Omental fat pad (tissue), 4 donors: ENCODE measurements at places on chromosomes 7 and 10. TPM values are rescaled to one million over a fixed set of nuclear protein-coding genes. Genes with fewer than 3 reads are reported as not detected.

GRCh38 chr10:73639286-73639685, 2.0 kb downstream of the MYOZ1 start:
- no peak for DNase-seq

- DNase-seq = no peak
Observed at GRCh38 chr7:11698384-11698871, 133.6 kb downstream of the THSD7A start.

DNA sequence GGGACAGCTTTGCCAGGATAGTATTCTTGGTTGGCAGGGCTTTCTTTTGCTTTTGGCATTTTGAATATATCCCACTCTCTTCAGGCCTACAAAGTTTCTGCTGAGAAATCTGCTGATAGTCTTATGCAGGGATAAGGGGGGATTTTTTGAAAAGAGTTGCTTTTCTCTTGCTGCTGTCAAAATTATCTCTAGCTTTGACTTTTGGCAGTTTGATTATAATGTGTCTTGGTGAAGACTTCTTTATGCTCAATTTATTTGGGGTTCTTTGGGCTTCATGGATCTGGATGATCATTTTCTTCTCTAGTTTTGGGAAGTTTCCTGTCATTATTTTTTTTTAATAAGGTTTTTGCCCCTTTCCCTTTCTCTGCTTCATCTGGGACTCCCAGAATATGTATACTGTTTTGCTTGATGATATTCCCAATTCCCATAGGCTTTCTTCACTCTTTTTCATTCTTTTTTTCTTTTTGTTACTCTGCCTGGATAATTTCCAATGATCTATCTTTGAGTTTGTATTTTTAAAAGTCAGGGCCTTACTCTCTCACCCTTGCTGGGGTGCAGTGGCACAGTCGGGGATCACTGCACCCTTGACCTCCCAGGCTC, 29.6 kb downstream of the NOM1 start:
- DNase-seq = no peak

GRCh38 chr10:100895346-100895745, 17.4 kb upstream of the SLF2 start:
- no peak for DNase-seq

- no peak for DNase-seq
Observed at GRCh38 chr10:101607124-101607523, 19.0 kb downstream of the DPCD start.

GRCh38 chr10:102497545-102497944, 5.0 kb downstream of the ACTR1A start:
- no peak for DNase-seq

DNA sequence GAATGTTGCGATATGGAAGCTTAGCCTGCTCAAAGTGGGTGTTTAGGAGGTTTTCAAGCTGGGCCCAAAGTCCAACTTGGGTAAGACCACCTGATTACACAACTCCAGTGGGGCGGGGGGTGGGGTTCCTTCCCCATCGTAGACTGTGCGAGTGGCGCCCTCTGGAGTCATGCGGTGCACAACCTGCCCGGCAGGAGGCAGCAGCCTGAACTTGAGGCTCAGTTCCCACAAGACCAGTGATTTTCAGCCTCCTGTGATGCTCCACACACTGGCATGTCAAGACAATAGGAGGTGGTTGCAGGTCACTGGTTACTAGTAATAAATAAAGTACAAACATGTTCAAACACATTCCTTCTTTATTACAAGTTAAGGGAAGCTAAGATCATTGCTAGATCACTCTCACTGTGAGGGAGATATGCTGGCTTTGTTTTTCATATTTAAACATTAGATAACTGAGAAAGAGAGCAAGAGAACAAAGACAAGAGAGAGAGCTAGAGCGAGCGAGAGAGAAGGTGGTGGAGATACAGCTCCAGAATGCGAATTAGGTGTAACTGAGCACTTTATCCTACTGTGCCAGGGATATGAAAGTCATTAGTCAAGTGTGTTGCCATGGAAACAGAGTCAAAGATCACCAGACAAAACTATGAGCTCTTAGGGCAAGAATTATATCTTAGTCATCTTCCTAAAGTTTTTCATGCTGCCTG, 97.4 kb upstream of the BMPER start:
- DNase-seq = no peak

DNA sequence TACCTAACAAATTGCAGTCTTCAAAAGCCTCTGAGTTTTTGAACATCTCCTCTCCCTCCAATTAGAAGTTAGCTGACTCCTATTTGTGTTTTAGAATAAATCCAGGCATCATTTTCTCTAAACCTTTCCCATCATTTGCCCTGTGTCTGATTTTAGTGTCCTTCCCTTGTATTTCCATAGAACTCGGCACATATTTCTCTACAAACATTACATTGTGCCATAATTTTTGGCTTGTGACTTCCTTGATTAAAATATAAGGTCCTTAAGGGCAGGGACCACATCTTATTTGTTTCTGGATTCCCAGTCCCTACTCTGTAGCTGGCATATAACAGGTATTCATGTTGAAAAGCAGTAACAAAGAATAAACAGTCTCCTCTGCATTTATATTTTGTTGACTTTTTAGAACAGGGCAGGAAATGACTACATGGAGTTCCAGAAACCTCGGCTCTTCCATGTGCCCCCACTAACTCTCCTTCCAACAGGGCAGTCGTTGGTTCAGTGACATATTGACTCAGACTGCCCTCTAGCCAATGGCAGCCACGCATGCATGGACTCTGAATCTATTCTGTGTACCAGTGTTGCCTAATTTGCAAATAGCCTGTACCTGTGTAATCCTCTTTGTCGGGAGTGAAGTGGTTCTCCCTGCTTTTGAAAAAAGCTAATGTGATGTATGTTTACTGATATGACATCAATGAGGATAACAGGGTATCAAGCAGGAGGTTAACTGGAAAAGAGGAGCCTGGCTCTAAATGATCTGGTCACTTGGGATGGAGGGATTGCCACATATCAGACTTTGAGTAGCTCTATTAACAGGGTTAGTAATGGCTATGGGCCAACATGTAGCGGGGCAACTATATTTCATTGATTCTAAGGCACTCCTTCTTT, 19.8 kb upstream of the CPN1 start:
- DNase-seq = no peak

- DNase-seq = no peak
Observed at GRCh38 chr7:44107961-44108767, 4.0 kb downstream of the AEBP1 start.

GRCh38 chr10:52517012-52517411, 202.9 kb downstream of the DKK1 start:
- no peak for DNase-seq

DNA sequence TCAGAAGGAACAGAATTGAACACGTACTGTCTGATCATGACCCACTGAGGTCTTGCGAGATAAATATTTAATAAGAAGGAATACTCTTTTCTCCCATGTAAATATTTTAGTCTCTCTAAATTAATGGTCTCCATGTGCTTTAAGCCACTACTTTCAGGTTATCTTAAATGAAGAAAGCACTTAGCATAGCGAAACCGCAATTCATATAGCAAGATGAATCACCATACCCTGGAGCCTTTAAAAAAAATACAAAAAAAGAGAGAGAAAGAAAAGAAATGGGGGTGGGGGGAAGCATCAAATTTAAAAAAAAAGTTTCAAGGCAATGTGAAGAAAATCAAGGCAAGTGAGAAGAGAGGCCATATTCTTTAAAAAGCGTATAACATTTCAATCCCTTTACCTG, 82.5 kb downstream of the CTTNBP2 start:
- no peak for DNase-seq

- no peak for DNase-seq
Observed at GRCh38 chr10:43906490-43906889, 257.8 kb upstream of the ZNF32 start.

- DNase-seq = no peak
Observed at GRCh38 chr10:102433619-102434046, 1.3 kb upstream of the CUEDC2 start.

- DNase-seq = no peak
Observed at GRCh38 chr7:66315192-66315591, 110.1 kb downstream of the TPST1 start.

DNA sequence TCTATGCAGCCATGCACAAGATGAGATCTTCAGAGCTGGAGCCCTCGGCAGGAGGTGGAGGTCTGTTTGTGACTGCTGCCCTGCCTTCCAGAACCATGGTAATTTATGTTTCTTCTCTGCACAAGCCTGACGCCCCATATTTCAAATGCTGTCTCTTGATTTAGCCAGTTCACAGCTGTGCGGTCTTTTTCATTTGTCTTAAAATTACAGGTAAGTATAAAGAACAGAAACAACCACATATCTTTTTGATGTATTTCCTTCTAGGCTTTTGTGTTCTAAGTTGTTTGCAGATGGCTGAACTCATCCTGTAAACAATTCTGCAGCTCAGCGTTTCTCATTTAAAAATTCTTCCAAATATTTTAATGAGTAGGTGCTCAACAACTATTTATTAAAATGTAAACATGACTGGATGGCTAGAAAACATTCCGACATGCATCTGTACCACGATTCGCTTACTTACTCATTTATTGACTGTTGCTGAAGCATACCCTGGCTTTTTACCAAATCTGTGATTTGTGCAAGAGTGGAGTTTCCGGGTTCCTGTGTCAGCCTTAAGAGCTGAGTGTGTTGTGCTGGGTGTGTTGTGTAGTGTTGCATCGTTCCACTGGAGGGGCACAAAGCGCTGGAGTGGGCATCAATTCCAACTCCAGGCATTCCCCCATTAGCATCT, 58.9 kb downstream of the PIP4K2A start:
- DNase-seq = no peak

- no peak for DNase-seq
Observed at GRCh38 chr10:48896756-48897440, 42.7 kb downstream of the LRRC18 start.

GRCh38 chr10:43452356-43452914, 15.5 kb downstream of the ZNF487 start:
- no peak for DNase-seq

- DNase-seq = no peak
Observed at GRCh38 chr10:96502561-96503282, 11.0 kb downstream of the TLL2 start.

DNA sequence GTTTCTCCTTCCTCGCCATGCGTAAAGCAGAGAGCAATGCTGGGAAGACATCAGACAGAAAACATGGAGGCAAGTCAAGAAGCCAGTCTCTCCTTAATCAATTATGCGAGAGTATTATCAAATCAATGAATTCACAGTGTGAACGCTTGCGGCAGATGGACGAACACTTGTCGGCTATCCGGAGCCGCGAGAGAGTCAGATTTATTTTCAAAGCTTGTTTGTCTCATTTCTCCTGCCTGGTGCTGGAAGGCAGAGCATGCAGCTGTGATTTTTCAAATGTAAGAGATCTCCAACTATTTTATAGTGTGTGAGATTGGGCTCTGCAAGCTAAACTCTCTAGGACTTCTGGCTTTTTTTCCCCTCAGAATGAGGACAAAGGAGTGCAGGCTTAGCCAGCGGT, 252.3 kb downstream of the SNX10 start:
- no peak for DNase-seq

- no peak for DNase-seq
Observed at GRCh38 chr7:43674559-43675436, 54.5 kb downstream of the COA1 start.

DNA sequence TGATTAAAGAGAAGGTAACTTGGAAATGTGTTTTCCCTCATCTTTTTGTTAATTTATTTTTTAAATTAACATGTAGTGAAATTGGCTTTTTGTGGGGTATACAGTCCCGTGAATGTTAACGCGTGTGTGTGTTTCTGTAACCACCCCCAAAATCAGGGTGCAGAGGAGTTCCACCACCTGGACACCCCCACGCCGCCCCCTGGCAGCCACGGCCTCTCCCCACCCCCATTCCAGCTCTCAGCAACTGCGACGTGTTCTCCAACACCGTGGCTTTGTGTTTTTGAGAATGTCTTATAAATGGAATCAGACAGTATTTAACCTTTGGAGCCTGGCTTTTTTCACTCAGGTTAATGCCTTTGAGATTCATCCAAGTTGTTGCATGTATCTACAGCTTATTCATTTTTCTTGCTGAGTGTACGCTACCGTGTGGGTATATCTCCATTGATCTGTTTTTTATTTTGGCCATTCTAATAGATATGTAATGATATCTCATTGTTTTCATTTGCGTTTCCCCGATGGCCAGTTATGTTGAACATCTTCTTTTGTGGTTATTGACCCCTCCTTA, 218.8 kb downstream of the EBF3 start:
- DNase-seq = no peak

The TMEM139 gene
- not detected for total RNA-seq

The OR2A7 gene
- total RNA-seq = 16.9 TPM

The GLRX3 gene
- 38.5 TPM for total RNA-seq

The GNAT3 gene
- not detected for total RNA-seq

The GPR15LG gene
- total RNA-seq = not detected

The PCLO gene
- total RNA-seq = 0.75 TPM

The LRRC61 gene
- 13.4 TPM for total RNA-seq

The ALOX5 gene
- total RNA-seq = 101 TPM

The THSD7A gene
- 7.8 TPM for total RNA-seq
